Thymus (tissue), 14 donors: ENCODE measurements at places on chromosomes 1 and 21. TPM values are rescaled to one million over a fixed set of nuclear protein-coding genes. Genes with fewer than 3 reads are reported as not detected.

Gene ADGRL4
- 12.3 TPM for polyA plus RNA-seq

Gene KIF26B
- 0.43 TPM for polyA plus RNA-seq

Gene RGS4
- polyA plus RNA-seq, result 0.84 TPM

Gene SLAMF9
- 0.71 TPM for polyA plus RNA-seq

DNA sequence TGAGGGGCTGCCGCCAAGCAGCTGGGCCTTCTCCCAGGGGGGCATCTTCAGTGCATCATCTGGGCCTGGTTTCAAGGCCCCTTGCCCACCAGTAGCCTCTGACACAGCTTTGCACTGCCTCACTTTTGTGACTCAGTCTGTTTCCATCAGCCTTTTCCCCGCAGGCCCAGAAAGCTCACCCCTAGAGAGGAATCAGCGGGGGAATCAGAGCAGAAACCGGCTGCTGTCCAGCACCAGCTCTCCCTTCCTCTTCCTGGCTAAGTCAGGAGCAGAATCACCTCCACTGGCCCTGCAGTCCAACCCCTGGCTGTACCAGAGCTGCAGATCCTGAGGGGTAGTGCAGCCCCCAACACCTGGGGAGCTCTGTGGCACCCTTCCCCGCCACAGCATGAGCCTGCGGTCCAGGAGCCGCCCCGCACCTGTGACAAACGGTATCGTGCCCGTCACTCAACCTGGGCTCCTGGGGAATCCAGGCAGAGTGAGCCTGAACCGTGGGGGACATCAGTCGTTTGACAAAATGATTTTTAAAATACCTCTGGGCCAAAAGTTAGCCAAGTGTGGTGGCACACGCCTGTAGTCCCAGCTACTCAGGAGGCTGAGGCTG, 83.3 kb upstream of the TMEM51 start:
- no peaks in the 10 kb centered on the region for H3K4me1 ChIP-seq
- H3K27me3 ChIP-seq, result no peaks in the 10 kb centered on the region
- no peak overlapping the region for H3K27ac ChIP-seq
- DNase-seq, result no peak

- H3K27me3 ChIP-seq, result no peaks in the 10 kb centered on the region
- no peak overlapping the region for H3K27ac ChIP-seq
- H3K4me1 ChIP-seq, result no peaks in the 10 kb centered on the region
Observed at GRCh38 chr1:170967042-170967910, 31.9 kb downstream of the MROH9 start.

DNA sequence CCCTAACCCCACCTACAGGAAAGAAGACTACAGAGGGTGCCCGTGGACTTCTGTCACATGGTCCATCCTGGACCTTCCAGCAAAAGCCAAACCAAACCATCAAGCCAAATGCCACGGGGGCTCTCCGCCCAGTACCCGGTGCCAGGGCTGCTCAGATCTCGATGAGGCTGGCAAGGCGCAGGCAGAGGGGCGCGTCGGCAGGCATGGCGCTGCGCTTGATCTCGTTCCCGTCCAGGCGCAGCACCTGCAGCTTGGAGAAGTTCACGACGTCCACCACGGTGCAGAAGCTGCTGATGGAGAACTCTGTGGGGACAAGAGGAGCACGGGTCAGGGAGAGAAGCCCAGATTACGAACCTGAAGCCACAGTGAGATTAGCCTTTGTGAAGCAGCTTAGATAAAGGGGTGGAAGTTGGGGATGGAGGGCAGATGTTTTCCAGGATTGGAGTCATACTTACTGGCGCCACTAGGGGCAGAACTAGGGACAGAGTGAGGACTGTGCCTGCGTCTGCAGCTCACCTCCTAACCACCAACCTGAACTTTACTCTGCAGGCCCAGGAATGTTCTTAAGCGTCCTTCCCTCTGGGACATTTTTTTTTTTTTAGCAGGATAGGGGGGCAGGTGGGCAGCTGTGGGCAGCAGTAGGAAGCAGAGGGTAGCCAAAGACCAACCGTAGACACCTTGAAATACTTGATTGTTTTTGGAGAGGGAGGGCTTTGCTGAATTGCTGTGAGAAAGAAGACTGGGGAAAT, 8.6 kb downstream of the FMOD start:
- peaks cover 43% of the 10 kb centered on the region for H3K4me1 ChIP-seq
- no peak for DNase-seq
- no peaks in the 10 kb centered on the region for H3K36me3 ChIP-seq
- H3K27ac ChIP-seq, result no peak overlapping the region
- H3K4me3 ChIP-seq, result no peak overlapping the region
